HS-5 (cell line): ENCODE measurements at places on chromosomes 7 and 10.

GRCh38 chr7:142992427-142992826 lies 30.3 kb upstream of the KEL start:
- DNase-seq: no peak

DNA sequence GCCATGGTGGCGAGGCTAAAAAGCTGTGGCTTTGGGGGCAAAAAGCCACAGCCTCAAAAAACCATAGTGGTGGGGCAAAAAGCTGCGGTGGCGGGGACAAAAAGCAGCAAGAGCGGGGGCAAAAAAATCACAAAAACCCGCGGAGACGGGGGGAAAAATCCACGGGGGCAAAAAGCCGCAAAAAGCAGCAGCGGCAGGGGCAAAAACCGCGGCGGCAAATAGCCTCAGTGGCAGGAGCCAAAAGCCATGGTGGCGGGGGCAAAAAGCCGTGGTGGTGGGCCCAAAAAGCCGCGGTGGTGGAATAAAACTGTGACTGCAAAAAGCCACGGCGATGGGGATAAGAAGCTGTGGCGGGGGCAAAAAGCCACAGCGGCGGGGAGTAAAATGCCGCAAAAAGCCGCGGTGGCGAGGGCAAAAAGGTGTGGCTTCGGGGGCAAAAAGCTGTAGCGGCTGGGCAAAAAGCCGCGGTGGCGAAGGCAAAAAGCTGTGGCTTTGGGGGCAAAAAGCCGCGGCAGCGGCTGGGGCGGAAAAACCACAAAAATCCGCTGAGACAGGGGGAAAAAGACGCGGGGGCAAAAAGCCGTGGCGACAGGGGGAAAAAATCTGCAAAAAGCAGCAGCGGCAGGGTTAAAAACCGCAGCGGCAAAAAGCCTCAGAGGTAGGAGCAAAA lies 526.6 kb downstream of the ZNF33B start:
- DNase-seq: no peak

DNA sequence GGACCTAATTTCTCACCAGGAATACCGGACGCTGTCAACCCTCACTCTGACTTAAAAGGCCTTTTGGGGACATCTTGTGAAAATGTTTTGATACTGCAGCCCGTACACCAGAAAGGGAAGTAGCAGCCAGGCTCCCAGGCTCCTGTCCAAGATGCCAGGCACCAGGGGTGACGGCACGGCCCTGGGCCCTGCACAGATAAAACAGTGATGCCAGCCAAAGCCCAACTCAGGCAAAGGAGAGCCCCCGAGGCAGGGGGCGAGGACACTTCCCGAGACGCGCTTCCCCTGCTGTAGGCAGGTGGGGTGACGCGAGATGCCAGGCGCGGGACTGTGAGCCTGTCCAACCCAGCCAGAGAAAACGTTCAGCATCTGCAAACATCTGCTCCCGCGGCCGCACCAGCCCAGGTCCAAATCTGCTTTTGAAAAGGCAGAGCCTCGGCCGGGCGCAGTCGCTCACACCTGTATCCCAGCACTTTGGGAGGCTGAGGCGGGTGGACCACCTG lies 15.7 kb downstream of the ZFAND2A start:
- no peak for DNase-seq

GRCh38 chr10:13715100-13715499 lies 128.3 kb downstream of the PRPF18 start:
- DNase-seq: no peak

DNA sequence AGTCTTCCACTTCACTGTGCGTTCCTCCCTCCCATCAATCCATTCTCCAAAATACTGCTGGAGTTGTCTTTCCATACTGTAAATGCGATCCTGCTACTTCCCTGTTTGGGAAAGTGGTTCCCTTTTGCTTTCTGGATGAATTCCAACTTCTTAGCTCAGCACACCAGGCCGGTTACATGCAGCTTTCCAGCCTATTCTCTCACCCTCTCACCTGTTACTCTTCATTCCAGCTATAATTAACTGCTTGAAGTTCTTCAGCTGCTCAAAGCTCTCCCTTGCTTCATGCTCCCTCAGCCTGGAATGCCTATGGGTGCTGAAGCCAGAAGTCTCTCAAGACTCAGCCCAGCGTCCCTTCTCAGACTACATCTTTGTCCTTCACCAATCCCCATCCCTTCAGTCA lies 6.0 kb upstream of the ZNRF2 start:
- DNase-seq: no peak

DNA sequence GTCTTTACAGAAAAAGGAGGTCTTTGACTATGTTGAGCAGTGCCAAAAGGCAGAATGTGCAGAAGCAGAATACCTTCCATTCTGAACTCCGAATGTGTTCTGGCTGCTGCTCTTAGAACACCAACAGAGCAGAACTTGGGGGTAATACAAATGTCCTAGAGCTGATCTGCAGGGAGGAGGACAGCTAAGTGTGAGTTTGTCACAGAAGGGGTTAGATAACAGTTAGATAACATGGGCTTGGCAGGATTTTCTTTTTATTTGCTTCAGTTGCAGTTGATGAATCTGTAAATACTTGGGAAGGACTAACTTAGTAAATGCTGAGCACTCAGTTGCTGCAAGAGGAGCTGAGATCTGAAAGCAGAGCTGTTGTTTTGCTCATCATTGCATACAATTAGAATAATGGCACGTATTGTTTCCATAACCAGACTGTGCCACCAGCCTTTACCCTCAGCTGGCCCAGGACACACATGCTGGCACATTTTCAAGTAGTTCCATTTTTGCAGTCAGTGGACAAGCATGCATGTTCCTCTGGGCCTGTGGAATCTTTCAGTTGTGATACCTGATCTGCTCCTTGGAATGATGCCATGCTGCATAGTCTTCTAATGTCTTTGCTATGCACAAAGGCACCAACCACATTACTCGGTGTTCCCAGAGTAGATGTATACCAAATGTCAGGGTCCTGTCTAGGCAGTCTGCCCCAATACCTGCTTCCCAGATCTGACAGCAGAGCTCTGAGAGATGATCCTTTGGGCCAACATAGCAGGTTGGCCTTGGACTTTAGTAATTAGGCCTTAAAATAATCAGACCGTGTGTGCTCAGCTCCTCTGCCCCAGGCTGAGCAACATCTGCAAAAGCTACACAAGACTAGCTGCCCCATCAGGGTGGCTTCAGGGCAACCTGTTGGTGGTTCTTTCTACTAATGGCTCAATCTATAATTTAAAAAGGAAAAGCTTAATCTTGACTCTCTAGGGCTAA lies 55.7 kb downstream of the GSDME start:
- peak; percentile 92 for DNase-seq

- DNase-seq: no peak
Measured at GRCh38 chr7:155145477-155146255, 75.5 kb downstream of the HTR5A start.

GRCh38 chr10:36671607-36672006 lies 453.8 kb upstream of the ANKRD30A start:
- no peak for DNase-seq

DNA sequence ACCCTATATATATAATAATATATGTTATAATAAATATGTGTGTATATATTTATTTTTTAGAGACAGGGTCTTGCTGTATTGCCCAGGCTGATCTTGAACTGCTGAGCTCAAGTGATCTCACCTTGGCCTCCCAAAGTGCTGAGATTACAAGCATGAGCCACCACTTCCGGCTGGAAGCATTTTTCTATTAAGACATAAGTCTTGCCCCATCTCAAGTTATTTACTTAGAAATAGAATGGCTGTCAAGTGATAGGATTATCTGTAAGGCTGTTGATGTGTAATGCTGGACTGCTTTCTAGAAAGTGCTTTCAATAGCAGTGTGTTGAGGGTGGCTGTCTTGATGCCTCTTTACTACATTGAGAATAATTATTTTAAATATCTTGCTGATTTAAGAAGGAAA lies 65.2 kb downstream of the ZMYND11 start:
- DNase-seq: no peak

- no peak for DNase-seq
Measured at GRCh38 chr7:50554431-50555322, 10.5 kb downstream of the DDC start.

GRCh38 chr7:108097703-108098102 lies 32.5 kb downstream of the LAMB4 start:
- DNase-seq: no peak

- no peak for DNase-seq
Measured at GRCh38 chr10:8583096-8583495, 528.6 kb downstream of the GATA3 start.

GRCh38 chr10:126090443-126090842 lies 194.1 kb downstream of the FANK1 start:
- no peak for DNase-seq

GRCh38 chr10:110355141-110355831 lies 50.6 kb upstream of the SMNDC1 start:
- no peak for DNase-seq

DNA sequence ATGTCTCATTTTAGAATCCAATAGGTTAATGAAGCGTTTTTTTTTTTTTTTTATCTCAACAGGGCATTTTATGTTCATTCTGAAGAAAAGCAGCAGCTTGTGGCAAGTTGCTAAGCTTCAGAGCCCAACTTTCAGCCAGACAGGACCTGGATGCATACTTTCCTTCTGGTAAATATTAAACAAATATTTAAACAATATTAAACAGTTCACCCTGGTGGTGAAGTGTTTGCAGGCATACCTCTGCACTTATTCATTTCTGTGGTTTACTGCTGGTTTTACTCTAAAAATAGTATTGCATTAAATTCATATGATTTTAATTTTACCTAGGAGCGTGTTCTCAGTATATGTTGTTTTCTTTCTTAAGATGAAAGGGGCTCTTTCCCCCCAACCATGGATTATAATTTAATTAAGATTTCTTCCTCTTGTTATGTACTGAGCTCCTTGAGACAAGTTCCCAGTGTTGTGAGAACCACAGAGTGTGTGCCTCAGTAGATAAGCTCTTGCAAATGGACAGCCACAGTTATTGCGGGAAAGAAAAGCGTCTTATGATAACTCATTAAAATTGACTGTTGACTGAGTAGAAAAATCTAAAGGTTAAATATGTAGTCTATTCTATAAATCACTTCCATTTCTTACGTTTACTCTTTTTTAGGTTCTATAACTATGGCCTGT lies 155.8 kb downstream of the MALRD1 start:
- no peak for DNase-seq

- no peak for DNase-seq
Measured at GRCh38 chr10:130652544-130652943, 516.4 kb downstream of the GLRX3 start.

- DNase-seq: no peak
Measured at GRCh38 chr10:80976658-80977057, 439.0 kb downstream of the SH2D4B start.

DNA sequence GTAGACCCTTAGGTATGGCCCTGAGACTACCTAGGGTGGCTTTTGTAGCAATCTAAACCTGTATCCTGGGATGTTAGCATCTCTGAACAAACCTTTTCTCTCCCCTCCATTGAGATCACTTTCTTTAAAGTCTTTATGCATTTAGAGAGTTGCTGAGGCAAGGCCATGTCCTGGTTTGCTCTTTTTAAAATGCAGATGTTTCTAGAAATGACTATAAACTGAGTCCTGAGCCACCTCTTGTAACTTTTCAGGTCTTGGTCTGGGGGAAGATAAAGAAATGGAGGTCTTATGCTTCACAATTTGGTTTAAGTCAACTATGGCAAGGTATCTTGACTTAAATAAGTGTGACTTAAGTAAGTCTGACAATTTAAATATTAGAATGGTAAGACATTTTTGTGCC lies 78.0 kb downstream of the AUTS2 start:
- no peak for DNase-seq

- DNase-seq: no peak
Measured at GRCh38 chr7:132105096-132105495, 471.2 kb downstream of the PLXNA4 start.

- DNase-seq: no peak
Measured at GRCh38 chr10:17222329-17222728, 5.7 kb upstream of the VIM start.
